ENCODE measurements at places on chromosomes 13 and 19.

- DNase-seq = no peak
Measured at GRCh38 chr13:98954313-98954712, 23.6 kb downstream of the DOCK9 start.

GRCh38 chr13:43326100-43326499 is 302.7 kb downstream of the DNAJC15 start:
- DNase-seq = no peak

GRCh38 chr19:1234051-1234954 is 3.5 kb downstream of the CBARP start:
- no peak for DNase-seq

DNA sequence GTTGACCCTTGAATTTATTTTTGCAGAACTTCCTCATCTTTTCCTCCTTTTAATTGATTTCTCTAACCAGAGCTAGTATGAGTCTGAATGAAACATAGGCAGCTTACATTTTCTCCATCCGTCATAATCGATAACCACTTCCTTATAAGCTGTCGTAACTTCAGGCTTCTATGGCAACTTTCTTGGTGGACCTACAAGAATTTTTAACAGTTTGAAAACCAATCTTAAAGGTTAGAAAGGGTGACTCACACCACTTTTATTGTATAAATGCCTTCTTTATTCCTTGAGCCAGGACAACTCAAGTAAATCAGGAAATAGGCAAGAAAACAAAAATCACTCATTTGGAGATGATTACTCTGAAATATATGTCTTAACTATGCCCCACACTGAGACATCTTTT is 105.7 kb upstream of the KL start:
- DNase-seq = no peak

GRCh38 chr19:18274219-18274780 is at the start of gene IQCN:
IQCN (minus strand) TSS chr19:18274452; CDS start chr19:18269478, 4,974 bp downstream.
- no peak for DNase-seq

DNA sequence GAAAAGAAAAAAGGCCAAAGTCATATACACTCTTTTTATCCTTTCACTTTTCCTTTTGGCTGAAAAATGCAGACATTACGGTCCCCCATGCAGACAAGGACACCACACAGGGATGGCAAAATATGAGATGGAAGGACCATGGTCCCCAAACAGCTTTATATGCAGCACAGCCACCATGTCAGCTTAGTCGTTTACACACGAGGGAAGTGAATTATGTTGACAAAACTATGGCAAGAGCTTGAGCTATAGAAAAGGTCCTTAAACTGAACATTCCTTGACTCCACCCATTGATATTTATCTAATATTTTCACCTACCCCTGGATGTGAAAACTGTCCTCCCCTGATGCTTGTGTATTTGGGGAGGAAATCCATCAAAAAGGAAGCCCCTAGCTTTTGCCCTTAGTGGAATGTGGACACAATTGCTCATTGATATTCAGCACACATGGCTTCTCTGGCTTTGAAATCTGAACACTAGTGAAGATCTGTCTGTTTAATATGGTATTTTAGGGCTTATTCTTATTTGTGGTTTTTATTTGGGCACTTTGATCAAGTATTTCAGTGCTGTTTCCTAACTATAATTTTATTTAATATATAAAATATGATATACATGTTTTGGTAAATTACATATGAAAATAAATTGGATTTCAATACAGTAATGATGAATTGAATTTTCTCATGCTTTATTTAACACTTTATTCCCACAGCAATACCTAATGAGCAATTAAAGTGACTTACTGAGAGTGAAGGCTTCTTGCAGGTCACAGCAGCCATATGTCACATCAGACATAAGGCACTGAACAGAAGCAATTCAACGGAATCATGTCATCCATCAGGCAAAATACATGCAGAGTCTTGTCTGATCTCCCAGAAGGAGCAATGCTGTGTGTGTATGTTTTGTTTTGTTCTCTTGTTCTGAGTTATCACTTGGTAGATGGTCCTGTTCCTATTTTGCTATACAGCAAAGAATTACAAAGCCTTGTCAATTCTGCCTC is 6.8 kb upstream of the GTF2F2 start:
- no peak for DNase-seq

- no peak for DNase-seq
Measured at GRCh38 chr13:36815062-36815461, 4.0 kb upstream of the RFXAP start.

- DNase-seq = peak; percentile 53
Measured at GRCh38 chr19:2016041-2016807, 710 bp upstream of the BTBD2 start.

DNA sequence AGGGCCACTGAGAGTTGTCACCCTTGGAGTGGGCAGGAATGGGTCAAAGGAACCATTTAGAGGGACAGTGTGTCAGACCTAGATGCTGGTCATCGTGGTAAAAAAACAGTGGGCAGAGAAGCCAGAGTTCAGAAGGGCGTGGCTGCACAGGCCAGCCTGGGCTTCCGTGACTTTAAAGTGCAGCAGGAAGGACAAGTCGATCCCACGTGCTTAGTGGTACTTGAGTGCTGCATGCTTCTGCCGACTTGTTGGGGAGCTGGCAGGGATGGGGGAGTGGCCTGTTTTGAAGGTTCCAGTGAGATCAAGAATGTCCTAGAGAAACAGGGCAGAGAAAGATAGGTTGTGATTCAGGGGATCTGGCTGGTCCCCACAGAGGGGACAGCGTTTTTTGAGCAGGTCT is 17.0 kb downstream of the LYL1 start:
- DNase-seq = no peak

DNA sequence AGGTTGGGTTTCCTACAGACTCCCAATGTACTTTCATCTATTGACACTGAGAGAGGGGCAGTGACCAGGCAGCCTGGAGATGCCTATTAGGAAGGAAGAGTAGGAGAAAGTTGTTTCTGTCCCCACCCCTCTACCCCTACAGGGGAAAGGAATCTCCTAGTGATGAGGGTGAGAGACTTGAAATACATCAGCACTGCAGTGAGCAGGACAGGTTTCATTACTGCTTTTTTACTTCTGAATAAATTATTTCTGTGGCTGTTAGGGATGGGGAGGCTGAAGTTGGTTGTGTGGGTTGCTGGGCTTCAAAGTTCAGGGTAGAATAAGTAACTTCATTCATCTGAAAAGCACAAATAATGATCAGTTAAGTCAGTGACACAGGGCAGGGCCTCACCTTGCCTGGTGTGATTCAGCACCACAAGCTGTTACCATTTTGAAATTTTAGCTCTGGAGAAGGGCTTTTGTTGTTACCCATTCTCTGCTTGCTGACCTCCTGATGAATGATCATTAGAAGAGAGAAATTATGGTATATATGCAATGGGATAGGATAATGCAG is 19.3 kb downstream of the CEACAM1 start:
- DNase-seq = no peak

GRCh38 chr13:88707646-88708045 is 1036.5 kb downstream of the SLITRK5 start:
- no peak for DNase-seq

GRCh38 chr13:113647351-113648215 is 10.4 kb downstream of the ATP4B start:
- no peak for DNase-seq

- DNase-seq = no peak
Measured at GRCh38 chr13:99506634-99507033, 5.4 kb downstream of the TM9SF2 start.

DNA sequence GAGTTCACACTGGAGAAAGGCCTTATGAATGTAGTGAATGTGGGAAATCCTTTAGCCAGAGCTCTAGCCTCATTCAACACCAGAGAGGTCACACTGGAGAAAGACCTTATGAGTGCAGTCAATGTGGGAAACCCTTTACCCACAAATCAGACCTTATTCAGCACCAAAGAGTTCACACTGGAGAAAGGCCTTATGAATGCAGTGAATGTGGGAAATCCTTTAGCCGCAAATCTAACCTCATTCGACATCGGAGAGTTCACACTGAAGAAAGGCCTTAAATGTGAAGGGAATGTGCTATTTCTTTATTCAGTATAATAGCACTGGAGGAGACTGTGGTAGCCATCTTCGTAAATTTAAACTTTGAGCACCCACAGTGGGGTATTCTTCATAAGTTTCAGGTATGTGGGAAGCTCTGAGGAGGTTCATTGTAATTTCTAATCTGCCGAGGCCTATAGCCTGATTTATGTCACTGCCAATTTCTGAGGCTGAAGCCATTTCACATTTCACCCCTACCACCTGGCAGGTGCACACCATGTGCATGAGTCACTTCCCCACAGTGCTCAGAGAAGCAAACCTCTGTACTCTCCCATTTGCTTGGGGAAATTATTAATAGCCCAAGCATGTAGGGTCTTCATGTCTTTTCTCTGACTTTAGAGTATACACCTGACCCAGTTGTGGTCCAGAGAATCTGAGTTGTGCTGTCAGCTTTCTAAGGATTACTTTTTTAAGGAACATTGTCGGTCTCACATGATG is 6.4 kb downstream of the ZNF551 start:
- DNase-seq = no peak

GRCh38 chr19:34353546-34353945 is 11.4 kb upstream of the GPI start:
- DNase-seq = no peak

- DNase-seq = no peak
Measured at GRCh38 chr13:102968572-102969228, 97.5 kb downstream of the SLC10A2 start.

GRCh38 chr13:111396457-111396856 is 76.0 kb downstream of the TEX29 start:
- DNase-seq = no peak

DNA sequence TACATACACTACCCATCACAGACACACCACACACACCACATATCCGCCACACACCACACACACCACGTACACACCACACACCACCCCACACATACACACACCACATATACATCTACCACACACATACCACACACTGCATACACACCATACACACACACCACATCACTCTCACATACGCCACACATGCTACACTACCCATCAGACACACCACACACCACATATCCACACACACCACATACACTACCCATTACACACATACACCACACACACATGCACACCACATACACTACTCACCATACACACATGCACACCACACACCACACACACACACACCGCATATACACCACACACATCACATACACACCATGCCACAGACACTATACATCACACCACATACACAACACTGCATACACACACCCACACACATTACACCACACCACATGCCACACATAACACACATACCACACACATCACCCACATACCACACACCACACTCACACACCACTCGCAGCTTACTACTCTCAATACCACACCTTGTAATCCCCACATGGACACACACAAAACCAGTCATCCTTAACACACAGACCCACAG is 9.5 kb downstream of the ERFL start:
- DNase-seq = no peak

DNA sequence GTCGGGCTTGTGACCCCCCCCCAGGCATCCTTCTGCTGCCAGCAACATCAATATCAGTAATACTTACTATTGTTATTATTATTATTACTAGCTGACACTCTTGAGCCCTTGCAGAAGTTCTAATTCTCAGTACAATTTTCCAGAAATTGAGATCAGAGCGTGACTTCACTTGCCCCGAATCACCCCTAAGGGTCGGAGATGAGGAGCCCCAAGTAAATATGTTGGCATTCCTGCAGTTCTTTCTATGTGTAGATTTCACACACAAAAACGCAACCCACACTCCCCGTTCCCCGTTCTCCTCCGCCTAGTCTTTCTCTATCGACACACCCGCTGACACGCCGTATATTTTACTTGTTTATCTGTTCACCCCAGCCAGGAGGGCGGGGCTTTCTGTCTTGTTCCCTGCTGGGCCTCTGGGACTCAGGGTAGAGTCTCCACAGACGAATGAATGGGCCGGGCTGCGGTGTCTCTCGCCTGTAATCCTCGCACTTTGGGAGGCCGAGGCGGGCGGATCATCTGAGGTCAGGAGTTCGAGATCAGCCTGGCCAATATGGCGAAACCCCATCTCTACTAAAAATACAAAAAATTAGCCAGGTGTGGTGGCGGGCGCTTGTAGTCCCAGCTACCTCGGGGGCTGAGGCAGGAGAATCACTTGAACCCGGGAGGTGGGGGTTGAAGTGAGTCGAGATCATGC is 14.7 kb downstream of the TLE5 start:
- peak; percentile 52 for DNase-seq

Measured in stimulated activated CD4-positive, alpha-beta T cell treated with anti-CD3 and anti-CD28 coated beads, Interleukin-4, amount 100 ng/mL, for 4 hours (primary cell).